Stimulated activated CD4-positive, alpha-beta T cell treated with anti-CD3 and anti-CD28 coated beads, TNF-alpha, amount 100 ng/mL, for 48 hours (primary cell): ENCODE measurements at places on chromosomes 16 and 17.

GRCh38 chr17:39270923-39271322 lies 45.2 kb upstream of the STAC2 start:
- no peak for DNase-seq

DNA sequence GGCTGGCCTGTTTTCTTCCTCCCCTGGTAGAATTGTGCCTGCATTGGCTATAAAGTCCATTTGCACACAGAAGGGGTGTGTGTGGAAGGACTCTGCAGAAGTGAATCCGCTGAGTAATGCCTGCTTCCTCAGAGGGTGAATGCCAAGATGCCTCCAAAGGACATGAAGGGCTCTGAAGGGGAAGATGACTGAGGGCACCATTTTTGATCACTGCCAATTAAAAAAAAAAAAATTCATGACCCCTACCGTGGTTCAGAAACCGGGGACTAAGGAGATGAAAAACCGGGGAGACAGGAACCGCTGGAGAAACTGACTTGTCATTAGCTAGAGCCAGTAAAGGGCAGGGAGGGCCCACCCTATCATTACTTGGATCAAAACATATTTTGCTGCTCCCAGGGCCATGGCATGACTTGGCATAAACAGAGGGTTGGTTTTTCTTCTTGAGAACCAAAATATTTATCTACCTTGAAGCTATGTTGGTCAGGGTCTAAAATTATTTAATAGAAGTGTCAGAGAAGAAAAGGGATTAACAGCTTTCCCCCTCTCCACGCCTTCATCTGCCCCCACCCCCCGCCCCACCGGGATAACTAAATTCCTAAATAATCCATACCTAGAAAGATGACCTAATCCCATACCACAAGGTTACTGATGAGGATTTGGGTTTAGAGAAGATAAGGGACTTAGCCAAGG lies 3.6 kb upstream of the USP7 start:
- no peak for DNase-seq

DNA sequence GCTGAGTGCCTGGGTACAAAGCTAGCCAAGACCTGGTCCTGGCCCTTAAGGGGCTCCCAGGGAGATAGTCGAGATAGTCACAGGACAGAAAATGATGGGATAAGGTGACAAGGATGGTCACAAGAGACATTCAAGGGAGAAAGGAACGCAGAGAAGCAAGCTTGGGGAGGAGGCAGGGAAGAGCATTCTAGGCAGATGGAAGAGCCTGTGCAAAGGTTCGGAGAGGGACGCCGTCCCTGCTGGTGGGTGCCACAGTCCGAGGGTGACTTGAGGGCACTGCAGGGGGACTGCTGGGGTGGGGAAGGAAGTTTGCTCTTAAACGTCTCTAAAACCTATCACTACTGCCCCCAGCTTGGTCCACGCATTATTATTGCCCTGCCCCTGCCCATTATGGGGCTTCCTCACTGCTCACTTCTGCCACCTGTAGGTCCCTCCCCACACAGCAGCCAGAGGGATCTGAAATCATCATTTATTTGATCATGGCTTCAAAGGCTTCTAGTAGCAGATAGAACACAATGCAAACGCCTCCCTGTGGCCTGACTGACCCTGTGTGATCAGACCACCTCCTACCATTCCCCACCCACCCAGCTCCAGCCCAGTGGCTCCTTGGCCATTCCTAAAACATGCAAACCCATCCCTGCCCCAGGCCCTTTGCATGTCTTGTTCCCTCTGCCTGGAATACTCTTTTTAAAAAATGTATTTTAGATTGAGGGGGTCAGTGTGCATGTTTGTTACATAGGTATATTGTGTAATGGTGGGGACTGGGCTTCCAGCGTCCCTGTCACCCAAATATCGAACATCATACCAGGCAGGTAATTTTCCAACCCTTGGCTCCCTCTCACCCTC lies 60.3 kb downstream of the RMI2 start:
- DNase-seq = peak; percentile 21

- no peak for DNase-seq
Measured at GRCh38 chr16:81151648-81152310, 55.6 kb upstream of the GCSH start.

- no peak for DNase-seq
Measured at GRCh38 chr17:81859906-81860755, at the start of gene P4HB. P4HB (minus strand) TSS chr17:81860535; CDS start chr17:81860471, 64 bp downstream.

DNA sequence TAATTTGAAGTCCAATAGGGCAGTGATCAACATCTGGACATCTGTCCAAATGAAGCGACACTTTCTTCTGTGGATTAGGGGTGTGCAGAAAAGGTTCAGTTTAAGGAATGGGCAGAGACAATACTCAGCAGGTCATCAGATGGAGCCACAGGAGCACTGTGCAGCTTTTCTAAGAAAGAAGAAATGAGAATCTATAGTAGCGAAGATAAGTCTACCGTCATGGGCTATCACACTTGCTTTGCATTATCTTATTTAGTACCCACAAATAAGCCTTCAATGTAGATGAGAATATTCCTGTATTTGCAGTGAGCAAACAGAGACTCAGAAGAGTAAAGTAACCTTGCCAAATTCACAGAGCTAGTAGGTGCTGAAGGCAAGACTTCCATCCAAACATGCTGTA lies 412.0 kb upstream of the GOT2 start:
- no peak for DNase-seq

- no peak for DNase-seq
Measured at GRCh38 chr16:2032285-2033056, 5.8 kb downstream of the NHERF2 start.
